NCI-H526 treated with DMSO at 0.1 percent for 48 hours (cell line): ENCODE measurements at places on chromosomes 12 and 14.

- DNase-seq = no peak
These were observed 241.0 kb downstream of the TMEM117 start for GRCh38 chr12:44076871-44077270.

GRCh38 chr14:51666826-51667225, 15.1 kb downstream of the FRMD6 start:
- DNase-seq = no peak

DNA sequence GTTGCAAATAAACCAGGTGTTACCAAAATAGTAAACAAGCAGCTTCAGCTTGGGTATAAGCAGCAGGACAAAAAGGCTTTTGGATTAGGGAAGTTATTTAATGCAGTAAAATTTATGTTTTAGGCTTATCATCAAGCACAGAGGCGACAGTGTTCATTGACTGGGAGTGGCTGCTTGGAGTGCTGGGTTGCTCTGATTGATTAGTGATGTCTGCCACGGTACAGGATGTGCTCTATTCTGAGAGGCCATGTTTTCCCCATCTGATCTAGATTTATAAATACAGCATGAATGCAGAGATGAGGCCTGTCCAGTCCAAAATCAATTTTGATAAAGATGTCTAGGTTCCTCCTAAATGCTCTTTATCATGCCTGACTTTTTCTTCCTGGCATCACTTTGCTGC, 83.5 kb downstream of the MAP1LC3B2 start:
- no peak for DNase-seq

DNA sequence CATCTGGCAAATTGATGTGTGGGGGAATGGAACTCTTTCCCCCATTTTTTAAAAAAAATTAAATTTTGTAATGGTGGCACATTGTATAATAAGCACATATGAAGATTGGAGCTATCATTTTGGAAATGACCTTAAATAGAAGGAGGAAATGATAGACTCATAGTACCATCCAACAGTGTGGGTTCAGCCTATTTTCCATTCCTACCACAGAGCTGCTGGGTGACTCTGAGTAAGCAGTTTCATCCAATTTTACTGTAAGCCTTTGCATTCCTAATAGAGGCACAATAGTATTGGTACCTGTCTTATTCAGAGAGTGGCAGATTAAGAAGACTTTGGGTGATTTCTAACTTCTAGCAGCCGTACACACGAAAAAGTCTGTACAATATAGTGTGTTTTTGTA, 304.5 kb downstream of the RAD51B start:
- no peak for DNase-seq

GRCh38 chr12:32476446-32476845, 77.1 kb downstream of the FGD4 start:
- no peak for DNase-seq

DNA sequence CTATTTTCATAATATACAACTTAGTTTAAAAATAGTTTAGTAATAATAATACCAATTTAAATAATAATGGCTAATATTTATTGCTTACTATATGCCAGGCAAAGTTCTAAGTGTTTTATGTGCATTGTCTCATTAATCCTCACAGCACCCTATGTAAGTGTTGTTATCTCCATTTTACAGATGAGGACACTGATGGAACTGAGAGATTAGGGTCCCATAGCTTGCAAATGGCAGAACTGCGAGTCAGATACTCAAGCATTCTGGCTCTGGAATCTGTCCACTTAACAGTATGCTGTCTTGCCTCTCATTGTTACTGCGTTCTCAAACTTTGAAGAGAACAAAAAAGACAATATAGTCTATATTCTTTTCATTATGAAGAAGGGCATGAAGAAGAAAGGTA, 19.0 kb downstream of the AP5M1 start:
- no peak for DNase-seq

- no peak for DNase-seq
These were observed 104.3 kb downstream of the FIGNL2 start for GRCh38 chr12:51744235-51744634.

DNA sequence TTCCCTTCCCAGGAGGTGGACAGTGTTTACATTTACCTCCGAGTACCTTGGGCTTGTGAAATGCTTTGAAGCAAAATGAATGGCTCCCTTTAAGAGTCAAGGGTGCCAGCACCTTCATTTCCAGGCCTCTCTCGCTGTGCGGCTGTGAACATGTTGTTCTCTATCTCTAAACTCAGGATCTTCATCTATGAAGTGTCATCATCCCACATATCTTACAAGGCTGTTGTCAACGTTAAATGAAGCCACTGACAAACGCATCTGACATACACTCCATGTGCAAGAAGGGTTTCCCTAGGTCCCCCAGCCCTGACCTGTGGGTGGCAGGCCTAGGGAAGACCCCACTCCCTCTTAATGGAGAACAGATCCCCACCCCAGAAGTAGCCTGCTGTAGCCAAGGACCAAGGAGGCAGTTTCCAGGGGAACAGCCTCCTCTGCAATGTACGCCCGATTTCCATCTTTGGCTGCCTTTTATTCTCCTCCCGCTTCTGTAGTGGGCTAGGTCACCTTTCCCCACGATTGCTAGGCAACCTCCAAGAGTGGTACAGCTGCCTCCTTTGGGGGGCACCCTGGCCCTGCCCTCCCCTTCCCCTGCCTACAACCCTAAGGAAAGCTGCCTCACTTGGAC, 7.6 kb downstream of the ACTN1 start:
- DNase-seq = no peak
